ENCODE measurements at places on chromosomes 16 and 17.

DNA sequence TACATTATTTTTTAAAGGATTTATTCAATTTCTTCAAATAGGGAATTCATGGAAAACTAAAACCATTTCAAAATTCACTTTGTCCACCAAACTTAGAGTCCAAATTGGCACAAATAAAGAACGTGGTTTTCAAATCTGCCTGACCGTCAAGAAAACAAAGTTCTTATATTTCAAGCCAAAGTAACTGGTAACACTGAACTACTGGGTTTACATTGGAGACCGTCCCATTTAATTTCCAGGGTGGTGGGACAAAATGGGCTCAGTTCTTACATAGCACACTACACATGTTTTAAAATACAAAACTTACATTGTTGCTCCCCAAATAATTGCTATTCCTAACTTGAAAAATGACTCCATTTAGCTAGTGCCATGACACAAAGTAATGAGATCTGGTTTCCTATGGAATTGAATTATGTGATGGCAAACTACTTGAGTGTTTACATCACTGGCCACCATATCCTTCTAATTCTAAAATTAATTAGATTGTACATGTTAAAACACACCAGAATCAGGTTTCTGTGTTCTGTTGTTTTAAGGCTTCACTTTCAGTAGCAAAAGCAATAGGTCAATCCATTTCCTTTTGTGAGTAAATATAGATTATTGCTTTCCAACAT lies 6.5 kb downstream of the PSME3IP1 start:
- DNase-seq, result no peak

DNA sequence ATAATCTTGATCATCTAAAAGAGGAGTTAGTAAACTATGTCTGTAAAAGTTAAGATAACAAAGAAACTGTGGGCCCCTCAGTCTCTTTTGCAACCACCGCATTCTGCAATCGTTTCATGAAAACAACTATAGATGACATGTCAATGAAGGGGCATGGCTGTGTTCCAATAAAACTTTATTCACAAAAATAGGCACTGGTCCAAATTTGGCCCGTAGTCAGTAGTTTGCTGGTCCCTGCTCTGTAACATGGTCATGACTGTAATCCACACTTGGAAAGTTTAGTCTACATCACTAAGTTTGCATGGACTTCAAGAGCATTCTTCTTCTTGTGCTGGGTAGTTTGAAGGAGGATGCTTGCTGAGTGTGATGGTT lies 299.3 kb upstream of the PSMD7 start:
- no peak for DNase-seq

- no peak for DNase-seq
Observed at GRCh38 chr17:14760719-14761411, 460.0 kb downstream of the HS3ST3B1 start.

DNA sequence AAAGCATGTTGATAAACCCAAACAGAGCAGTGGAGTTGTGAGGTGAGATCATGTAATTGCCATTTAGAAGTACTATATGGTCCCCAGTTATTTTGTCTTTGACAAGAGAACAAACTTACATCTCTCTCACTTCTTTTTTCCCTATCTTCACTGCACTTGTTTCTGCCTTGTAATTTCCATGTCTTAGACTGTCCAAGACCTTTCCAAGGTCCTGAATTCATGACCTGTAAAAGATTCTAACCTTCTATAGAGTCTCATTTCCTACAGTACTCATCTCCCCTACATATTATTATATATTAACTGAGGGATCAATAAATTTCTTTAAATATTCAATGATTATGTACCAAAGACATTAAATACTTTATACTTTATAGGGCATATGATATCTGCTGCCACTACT lies 295.3 kb upstream of the KIF2B start:
- no peak for DNase-seq

GRCh38 chr16:6148361-6148760 lies 1050.8 kb upstream of the EEF2KMT start:
- no peak for DNase-seq

- no peak for DNase-seq
Observed at GRCh38 chr17:33204701-33205100, 88.4 kb downstream of the ASIC2 start.

- peak; percentile 51 for DNase-seq
Observed at GRCh38 chr17:20073055-20073979, 64.2 kb downstream of the SPECC1 start.

DNA sequence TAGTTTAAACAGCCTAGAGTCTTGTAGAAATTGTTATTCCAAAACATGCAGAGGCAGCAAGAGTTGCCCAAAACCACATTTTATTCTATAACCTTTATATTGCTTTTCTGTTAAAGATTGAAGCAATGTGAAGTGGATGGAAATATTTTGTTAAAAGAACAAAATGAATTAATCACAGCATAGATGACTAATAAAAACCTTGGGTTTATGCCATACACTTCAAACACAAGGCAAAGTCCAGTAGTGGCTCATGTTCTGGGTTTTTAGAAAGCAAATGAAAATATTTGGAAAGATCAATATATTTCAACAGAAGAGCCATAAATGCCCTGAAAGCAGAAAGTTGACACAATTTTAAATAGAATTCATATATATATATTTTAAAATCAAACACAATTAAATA lies 36.7 kb upstream of the ULK2 start:
- DNase-seq, result no peak

DNA sequence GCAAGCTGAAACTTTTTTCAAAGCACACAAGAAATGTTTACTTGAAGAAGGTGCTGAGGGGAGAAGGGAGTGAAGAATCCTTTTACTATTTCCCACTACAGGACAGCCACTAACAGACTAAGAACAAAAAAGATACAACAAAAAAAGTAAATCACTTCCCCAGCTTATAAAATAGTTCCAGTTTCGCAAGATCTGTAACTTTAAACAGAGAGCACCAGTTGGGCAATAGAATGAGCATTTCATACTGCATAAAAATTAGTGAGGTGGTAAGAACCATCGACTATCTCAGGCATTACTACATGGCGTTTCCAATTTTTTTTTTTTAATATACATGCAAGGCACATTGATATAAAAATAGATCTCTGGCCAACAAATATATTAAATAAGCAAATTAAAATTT lies 11.1 kb downstream of the CRYBA1 start:
- DNase-seq, result no peak

DNA sequence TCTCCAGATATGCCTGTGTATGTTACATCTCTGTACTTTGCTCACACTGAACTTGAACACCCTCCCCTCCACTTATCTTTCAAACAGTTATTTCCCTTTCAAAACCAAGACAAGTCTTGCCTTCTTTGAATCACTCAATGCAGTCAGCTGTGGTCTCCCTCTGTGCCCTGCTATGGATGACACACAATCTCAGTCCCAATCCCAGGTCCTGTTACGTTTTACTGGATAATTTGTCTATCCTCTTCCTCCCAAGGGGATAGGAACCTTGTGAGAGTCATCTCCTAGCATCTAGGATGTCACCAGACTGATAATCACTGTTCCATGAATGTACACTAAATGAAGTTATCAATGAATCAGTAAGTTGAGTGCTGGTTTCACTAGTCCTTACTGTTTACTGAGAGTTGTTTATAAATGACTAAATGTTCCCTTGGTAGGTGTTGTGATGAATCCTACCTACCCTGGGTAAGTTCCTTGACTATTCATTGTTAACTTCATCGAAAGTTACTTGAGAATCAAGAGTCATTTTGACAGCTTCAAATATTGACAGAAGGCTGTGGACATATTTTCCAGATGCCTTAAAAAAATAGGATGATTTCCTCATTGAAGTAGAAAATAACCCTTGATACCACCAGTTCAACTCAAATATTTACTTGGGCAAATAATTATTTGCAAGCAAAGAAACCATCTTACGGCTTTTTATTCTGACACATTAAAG lies 244.9 kb downstream of the PRKCA start:
- no peak for DNase-seq

DNA sequence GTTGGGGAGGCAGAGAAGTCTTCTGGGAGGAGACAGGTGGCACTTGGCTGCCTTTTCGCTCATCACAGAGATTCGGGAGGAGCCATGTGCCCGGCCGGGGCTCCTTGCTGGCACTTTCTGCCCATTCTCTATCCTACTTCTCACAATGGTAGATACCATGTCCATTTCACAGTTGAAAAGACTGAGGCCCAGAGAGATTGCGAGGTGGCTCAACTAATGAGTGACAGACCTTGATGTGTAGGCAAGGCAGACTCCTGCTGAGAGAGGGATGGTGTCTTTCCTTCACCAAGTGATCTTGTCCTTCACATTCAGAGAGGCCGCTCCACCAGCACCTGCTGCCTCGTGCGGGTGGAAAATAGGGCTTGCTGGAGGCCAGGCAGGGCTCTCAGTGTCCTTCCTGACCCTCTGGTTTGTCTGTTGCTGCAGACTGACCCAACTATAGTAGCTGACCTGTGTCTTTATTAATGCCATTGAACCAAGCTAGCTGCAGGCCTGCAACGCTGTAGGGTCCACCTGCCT lies 42.1 kb downstream of the MPRIP start:
- no peak for DNase-seq

- DNase-seq, result no peak
Observed at GRCh38 chr16:49183911-49184310, 97.7 kb downstream of the CBLN1 start.

- DNase-seq, result no peak
Observed at GRCh38 chr17:67557921-67558320, 159.8 kb upstream of the NOL11 start.
